ENCODE measurements at places on chromosomes 4 and X.
A peak's percentile ranks its signal among the peaks of the same experiment; 100 is the strongest.

GRCh38 chr4:157994863-157995262 is 178.0 kb downstream of the GASK1B start:
- no peak for DNase-seq

DNA sequence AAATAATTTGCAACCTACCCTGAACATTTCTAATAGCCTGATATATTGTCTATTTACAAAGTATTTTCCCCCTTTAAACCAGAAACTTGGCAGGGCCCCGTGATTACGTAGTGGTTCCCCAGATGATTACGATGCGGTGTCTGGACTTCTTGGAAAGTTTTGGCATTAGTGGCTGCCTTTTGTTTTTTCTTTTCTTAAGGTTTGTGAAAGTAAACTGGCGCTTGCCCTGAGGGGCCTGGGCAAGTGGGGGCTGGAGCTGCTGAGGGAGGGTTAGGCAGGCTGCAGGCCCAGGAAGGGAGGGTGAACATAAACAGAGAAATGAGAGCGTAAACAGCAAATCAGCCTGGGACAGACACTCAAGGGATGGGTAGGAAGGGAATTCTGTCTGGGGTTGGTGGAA is 123.6 kb upstream of the MSX1 start:
- DNase-seq = peak; percentile 36

GRCh38 chr4:5931526-5931925 is 38.6 kb upstream of the CRMP1 start:
- no peak for DNase-seq

DNA sequence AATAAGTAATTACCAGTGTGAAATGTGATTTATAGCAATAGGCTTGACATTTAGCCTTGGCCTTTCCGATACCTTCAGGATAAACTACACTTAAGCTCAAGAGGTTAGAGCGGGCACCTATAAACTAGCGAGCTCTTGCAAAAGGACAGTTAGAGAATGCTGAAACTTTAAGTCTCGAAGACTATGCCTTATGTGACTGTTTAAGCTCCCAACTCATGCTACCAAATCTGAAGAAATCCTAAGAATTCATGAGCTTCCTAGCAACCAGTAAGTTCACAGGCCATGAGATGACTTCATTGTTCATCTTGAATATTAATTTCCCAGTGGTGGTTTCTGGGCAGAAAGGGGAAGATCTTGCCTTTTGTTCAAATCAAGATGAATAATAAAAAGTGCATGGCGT is 4.7 kb downstream of the STOX2 start:
- DNase-seq = no peak

DNA sequence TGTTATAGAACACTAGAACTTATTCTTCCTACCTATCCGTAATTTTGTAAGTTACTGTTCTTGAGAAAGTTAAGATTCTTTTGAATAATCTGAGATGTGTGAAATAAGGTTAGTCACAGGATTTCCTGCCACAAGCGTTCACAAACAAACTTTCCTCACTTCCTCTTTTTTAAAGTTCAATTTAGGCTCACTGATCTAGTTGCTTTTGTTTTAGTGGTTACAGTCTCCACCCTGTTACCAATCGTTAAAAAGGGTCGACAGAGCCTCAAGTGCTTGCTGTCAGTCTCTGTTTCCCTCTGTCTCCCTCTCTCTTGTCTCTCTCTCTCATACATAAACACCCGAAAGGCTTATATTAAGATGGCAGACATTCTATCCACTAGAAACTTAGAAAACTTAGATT is 35.9 kb upstream of the STK26 start:
- no peak for DNase-seq

- no peak for DNase-seq
Measured at GRCh38 chrX:21735768-21736127, 22.2 kb downstream of the SMPX start.

DNA sequence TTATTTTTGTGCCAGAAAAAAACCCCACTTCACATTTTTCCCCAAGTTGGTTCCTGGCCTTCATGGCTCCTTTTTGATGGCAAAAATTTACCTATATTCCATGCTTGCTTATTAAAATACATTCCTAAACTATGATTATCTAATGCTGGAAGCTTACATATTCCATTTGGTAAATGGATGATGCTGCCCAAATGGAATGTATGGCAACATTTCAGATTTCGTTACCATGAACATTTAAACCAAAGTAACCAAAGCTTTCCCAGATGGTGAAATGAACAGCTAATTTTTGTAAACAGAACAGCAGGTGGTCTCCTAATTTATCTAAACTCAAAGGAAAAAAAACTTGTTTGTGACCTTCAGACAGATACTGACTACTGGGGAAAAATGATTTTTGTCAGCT is 110.8 kb upstream of the TEX13A start:
- no peak for DNase-seq

DNA sequence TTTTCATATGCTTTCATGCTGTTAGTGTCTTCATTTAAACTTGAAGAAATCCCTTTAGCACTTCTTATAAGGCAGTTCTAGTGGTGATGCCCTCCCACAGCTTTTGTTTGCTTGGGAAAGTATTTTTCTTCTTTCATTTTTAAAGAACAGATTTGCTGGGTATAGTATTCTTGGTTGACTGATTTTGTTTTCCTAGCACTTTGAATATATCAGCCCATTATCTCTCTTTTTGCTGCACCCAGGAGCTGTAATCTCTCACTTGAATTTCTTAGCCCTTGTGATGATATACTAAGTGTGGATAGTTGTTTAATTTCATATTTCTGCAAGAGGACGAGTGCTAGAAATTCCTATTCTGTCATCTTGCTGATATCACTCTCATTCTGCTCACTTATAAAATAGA is 283.7 kb downstream of the GPAT3 start:
- no peak for DNase-seq

DNA sequence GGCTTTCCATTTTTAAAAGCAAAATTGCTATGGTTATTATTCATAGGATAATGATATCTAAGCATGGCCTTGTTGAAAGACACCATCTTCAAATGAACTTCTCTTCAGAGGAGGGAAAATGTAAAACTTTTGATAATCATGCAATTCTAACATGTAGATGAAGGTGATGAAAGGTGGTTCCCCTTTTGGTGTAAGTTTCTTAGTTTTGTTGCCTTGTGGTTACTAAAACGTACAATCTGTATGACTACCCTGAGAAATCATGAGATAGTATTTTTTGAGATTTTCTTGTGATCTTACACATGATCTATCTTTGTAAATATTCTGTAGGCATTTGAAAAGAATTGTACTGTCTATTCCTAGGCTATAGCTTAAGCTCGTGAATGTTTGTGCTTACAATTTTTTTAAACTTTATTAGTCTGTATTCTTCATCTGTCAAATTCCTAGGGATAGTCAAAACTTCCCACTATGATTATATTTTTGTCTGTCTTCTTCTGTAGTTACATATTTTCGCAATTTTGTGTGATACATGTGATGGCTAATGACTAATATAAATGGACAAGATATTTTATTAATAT is 47.5 kb downstream of the PTPN13 start:
- no peak for DNase-seq

DNA sequence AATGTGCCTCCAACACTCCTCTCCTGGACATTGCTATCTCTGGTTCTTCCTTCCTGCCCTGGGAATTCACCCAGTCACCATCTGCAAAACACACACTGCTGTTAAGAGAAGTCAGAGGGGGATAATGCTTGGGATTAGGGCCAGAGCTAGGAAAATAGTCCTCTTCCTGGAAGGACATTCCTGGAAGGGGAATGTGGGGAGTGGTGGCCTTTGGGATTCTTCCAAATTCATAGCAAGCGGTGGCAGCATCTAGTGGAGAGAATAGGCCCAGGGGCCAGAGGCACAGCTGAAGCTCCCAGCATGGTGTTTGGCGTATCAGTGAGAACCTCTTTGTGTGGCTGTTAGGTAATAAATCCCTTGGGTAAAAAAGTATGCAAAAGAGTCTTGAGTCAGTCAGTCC is 34.3 kb downstream of the SHROOM4 start:
- DNase-seq = peak; percentile 23

DNA sequence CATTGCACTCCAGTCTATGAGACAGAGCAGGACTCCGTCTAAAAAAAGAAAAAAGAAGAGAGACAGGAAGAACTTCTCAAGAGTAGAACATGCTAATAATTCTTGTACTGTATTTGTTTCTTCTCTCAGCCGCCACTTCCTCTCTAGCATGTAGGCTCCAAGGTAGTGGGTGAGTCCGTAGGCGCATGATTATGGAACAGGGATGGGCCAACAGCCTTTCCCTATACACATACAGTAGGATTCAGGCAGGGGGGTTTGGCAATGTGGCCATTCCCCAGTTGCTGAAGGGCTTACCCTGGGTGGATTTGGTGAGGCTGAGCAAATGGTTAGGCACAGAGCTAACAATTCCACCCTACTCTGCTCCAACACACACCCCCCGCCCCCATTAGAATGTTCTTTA is 35.0 kb upstream of the APLN start:
- no peak for DNase-seq

GRCh38 chrX:39227371-39227770 is 426.1 kb downstream of the MID1IP1 start:
- no peak for DNase-seq

DNA sequence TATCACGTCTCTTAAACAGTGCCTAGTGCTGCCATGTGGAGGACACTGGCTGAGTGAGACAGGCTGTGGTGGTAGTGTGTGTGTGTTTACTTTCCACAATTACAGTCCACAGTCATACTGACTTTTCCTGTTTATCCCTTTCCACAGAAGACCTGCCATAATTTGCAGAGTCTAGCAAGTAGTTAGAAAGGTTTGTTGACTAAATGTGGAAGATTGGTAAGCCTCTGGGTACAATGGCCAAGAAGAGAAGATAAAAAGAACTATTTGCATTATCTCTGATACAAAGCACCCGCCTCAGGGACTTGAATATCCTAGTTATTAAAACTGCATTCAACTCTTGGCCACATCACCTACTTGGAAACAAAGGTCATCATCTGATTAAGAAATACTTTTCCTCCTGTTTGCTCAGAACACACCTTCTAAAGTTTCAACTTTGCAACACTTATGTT is 89.1 kb downstream of the FAM13A start:
- no peak for DNase-seq

GRCh38 chrX:153925387-153925738 is 701 bp downstream of the ARHGAP4 start:
- no peak for DNase-seq

DNA sequence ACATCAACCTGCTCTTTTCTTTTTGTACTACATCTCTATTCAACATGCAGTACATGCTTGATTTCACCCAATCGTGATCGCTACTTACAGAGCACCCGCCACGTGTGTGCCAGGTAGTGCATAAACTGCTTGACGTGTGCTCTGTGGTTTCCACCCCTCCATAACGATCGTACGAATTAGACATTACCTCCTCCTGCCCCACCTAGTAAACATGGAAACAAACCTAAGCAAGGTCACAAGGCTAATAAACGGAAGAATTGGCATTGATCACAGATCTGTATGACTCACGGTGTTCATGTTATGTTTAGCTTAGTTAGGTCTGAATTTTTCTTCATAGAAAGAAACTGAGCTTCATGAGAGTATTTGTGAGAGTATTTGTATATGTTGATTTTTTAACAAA is 64.1 kb downstream of the STX18 start:
- no peak for DNase-seq

DNA sequence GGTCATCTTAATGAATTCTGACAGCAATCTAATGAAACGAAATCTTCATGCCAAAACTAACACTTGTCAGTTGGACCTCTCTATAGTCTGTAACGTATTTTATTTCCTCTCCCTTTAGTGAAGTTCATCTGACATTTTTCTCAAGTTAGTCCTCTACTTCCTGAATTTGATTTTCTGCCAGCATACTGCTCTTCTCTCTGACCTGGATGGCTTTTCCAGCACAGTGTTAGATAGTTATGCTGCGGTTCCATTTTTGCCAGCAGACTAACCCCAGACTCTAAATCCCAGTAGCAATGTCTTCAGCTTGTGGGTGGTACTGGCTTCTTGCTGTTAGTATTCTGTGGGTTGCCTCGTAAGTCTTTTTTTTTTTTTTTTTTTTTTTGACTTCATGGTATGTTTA is 146.7 kb upstream of the VEGFC start:
- no peak for DNase-seq

- DNase-seq = no peak
Measured at GRCh38 chr4:187416216-187416615, 579.4 kb upstream of the ZFP42 start.

- no peak for DNase-seq
Measured at GRCh38 chr4:115370490-115370889, 257.1 kb upstream of the NDST4 start.

- DNase-seq = no peak
Measured at GRCh38 chr4:112492321-112492720, 23.7 kb downstream of the NEUROG2 start.

DNA sequence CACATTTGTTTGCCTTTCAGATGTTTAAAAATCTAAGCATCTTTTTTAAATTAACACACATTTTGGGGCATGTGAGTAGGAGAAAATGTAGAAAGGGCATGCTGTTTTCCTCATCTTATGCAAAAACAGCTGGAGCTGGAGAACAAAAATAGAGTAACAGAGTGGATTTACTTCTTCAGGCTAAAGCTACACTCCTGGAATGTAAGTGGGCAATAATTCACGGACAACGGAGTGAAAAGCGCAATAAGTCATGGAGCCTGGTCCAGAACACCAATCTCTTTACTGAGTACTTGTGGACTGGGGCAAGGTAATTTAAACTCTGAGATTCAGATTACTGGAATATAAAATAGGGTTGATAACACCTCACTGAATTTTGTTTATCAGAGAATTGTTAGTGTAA is 1018.8 kb upstream of the HS3ST1 start:
- DNase-seq = no peak

DNA sequence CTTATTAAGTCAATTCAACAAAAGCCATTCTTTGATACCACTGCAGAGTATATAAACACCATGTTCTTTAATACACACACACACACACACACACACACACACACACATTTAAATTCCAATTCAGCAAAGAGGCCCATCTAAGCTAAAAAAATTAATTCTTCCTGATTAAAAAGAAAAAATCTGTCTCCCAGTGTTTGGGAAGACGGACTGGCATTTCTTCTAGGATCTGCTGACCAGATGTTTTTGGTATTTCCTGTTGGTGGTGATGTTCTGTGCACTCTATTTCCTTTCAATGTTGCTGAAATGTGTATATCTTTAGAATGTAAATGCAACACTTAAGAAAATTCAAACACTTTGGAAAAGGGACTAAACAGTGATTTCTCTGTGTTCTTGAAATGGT is 243.8 kb downstream of the THOC2 start:
- no peak for DNase-seq

GRCh38 chr4:57182132-57182874 is 72.1 kb upstream of the IGFBP7 start:
- DNase-seq = no peak

DNA sequence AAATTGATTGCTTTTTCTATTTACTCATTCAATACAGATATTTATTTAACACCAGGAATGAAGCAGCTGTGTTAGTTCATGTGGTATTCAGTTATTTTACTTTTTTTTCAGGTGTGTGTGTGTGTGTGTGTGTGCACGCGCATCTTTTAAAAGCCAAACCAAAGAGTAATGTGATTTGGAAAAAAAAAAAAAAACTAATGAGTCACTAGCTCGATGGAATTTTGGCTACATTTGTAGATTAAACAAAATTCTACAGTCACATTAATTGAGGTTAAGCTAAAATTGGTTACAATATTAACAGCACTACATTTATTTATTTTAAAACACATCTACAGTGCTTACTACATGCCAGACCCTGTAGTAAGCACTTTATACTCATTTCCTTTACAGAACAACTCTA is 66.8 kb downstream of the HHIP start:
- DNase-seq = peak; percentile 24
